Stimulated activated CD8-positive, alpha-beta memory T cell treated with anti-CD3 and anti-CD28 coated beads, Interleukin-7, amount 100 ng/mL, for 1 hour (primary cell): ENCODE measurements at places on chromosomes 4 and X.

DNA sequence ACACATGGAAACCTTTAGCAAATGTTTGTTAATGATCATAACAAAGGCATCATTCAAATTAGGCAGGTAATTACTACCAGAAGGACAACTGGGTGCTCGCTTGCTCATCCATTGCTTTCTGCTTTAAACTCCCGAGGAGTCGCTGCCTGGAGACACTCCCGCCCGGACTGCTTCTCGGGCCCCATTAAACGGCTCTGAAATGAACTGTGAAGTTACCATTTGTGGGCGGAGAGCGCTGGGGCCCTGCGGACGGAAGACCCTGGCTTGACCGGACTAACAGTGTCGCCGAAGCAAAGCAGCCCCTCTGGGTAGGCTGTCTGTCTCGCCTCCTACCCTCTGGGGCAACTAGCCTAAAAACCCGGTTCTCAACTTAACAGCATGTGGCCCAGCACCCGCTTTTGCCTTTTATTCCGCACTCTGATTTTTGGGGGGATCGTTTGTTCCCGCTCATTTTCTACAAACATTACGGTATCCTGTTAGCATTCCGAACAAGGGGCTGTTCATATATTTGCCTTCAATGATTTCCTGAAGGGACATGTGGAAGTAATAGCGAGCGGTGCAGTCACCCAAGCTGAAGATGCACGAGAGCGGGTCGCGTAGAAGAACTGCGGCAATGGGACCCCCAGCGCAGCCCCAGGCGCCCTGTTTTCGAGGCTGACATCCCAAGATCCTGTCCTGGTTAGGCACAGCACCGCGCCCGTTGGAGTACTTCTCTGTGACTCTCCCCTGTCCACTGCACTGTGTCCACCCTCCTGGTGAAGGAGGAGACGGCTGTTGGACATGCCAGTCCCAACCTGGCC lies 1.6 kb upstream of the PDGFRA start:
- DNase-seq: no peak

- DNase-seq: no peak
Observed at GRCh38 chr4:94882756-94883155, 125.0 kb downstream of the BMPR1B start.

GRCh38 chr4:31390849-31391248 lies 670.7 kb downstream of the PCDH7 start:
- DNase-seq: no peak

DNA sequence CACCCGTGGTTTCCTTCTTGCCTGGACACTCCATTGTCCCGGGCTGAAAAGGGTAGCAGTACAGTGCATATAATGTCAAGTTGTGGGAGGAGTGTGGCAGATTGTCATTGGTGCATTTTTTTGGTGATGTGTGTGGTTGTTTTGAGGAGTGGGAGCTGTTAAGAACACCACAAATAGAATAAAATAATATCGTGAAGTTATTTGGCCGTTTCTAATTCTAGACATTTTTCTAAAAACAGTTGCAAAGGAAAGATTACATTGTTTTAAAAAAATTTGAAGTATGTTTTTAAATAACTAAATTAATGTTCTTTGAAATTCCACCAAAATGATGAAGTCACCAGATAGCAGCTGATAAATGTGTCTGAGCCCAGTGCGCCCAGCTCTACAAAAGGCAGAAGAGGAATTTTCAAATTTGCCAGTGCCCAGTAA lies 1.3 kb downstream of the PKD2 start:
- DNase-seq: no peak

GRCh38 chrX:56232221-56233082 lies at the start of gene KLF8:
Gene KLF8, plus strand, starts transcription at chrX:56232356. Its CDS starts 979 bp downstream, at chrX:56233335.
- no peak for DNase-seq

DNA sequence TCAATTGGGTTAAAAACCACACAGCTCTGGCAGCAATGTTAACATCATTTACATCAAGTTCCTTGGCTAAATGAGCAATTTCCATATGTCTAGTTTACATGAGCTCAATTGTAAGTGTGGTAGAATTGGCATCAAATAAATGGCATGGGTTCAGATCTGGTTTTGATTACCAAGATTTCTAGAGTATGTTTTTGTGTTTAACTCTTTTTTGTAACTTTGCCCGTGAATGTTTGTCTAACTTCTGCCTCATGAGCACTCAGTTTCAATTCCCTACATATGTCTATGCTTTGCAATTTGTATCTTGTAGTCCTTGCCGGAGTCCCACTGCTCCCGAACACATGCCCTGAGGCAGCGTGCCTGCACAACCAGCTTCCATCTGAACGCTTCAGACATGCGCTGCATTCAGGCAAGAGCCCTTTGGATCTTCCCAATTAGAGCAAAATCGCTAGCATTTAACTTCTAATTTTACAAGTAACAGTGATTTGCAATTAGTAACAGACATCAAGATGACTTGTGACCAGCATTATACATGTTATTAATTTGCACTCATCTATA lies 644.4 kb downstream of the TRIML1 start:
- DNase-seq: no peak

GRCh38 chr4:7037425-7037824 lies 5.7 kb upstream of the TADA2B start:
- DNase-seq: no peak

- DNase-seq: no peak
Observed at GRCh38 chr4:56444719-56445118, 8.7 kb downstream of the PAICS start.

GRCh38 chr4:152936446-152937335 lies 568 bp downstream of the FHDC1 start:
- DNase-seq: no peak

GRCh38 chrX:69152417-69152841 lies 12.8 kb downstream of the PJA1 start:
- no peak for DNase-seq

- no peak for DNase-seq
Observed at GRCh38 chrX:132016628-132017430, 6.3 kb upstream of the STK26 start.
